Hindlimb muscle (tissue), 1 donor: ENCODE measurements at places on chromosomes 2 and 18. TPM values are rescaled to one million over a fixed set of nuclear protein-coding genes. Genes with fewer than 3 reads are reported as not detected.
A peak's percentile ranks its signal among the peaks of the same experiment; 100 is the strongest.

DNA sequence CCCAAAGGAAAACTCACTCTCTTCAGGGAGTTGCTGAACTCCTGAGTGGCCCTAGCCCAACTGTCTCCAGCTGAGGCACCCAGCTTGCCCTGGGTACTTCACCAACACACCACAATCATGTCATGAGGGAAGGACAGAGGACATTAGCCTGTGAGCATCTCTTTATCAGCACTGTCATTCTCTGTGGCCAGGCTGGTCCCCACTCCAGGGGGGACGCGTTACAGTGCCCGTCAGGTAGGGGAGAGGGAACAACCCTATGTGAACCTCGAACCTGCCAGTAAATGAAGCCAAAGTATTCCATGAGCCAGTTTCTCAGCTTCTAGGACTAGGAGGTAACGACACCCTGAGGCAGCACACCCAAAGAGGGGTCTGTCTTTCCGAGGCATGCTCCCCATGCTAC, 94.9 kb upstream of the MGAT4A start:
- DNase-seq: no peak

GRCh38 chr2:36235882-36236281, 119.7 kb upstream of the CRIM1 start:
- no peak for DNase-seq

DNA sequence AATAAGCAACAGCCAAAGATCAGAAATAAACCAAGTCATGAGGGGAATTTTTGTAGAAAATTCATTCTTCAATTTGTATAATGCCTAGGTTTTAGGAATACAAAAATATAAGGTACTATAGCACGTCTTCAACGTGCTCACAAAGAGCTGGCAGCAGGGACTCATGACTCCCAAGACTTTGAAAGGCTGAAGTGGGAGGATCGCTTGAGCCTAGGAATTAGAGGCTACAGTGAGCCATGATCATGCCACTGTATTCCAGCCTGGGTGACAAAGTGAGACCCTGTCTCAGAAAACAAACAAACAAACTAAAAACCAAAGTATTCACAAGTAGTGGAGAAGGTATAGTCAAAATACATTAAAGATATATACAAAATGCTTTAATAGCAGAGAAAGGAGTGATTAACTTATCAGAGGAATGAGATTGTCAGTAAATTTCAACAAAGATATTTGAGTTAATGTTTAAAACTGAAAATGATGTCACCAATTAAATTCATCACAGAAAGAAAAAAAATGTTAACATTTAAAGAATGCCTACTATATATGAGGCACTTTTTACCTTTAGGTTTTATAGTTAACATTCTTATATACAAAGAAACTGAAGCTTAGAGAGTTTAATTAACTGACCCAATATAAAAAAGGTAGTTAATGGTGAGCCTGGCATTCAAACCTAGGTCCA, 3.2 kb downstream of the WDR33 start:
- no peak for DNase-seq

- peak; percentile 93 for DNase-seq
Measured at GRCh38 chr2:105337122-105338019, at the start of gene C2orf49. Gene C2orf49, plus strand, starts transcription at chr2:105337540. Its CDS starts 48 bp downstream, at chr2:105337588.

GRCh38 chr2:12430407-12431133, 286.2 kb upstream of the TRIB2 start:
- DNase-seq: no peak

GRCh38 chr2:187349326-187349944, 98.6 kb downstream of the CALCRL start:
- DNase-seq: peak; percentile 69

DNA sequence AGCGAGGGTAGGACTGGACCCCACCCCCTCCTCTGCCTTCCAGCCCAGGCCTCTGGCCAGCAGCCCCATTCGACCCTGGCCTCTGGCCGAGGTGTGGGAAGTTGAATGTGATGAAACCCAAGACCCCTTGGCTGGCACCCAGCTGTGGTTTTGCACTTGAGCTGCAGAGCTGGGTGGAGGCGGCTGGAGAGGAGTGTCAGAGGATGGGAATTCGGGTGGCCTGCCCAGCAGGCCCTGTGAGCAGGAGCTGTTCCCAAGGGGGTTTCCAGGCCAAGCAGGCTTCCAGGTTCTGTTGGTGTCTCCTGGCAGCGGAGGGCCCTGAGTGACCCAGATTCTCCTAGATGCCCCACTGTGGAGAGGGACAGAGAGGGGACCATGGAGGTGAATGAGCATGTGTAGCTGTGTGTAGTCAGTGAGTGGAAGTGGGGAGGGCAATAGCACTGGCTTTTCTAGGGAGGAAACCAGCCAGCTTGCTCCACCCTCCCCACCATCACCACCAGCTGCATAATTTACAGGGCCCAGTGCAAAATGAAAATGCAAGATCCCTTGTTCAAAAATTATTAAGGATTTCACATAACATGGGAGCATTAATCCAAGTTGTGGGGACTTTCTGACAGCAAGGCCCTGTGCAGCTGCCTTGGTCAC, 172.2 kb upstream of the HAAO start:
- DNase-seq: peak; percentile 71

UGT1A8 gene
- polyA plus RNA-seq: not detected

SPC25 gene
- polyA plus RNA-seq: 6.7 TPM

- no peak for DNase-seq
Measured at GRCh38 chr2:76977846-76978727, 544.1 kb downstream of the LRRTM4 start.

DNA sequence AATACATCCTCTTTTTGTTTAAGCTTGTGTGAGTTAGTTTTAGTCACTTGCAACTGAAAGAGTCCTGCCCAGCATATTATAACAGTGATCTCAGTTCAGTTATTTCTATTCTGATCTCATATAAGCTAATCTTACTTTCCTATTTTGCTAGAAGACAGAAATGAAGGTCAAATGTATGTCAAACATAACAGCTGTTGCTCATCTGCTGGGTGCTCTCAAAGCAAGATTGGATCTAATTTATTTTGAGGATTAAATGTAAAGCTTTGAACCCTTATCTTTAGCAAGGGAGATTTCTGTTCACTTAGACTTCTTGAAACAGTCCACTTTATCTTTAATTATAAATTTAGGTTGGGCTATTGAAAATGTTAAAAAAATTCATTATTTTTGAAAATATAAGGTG, 31.2 kb downstream of the CRYGD start:
- no peak for DNase-seq

DNA sequence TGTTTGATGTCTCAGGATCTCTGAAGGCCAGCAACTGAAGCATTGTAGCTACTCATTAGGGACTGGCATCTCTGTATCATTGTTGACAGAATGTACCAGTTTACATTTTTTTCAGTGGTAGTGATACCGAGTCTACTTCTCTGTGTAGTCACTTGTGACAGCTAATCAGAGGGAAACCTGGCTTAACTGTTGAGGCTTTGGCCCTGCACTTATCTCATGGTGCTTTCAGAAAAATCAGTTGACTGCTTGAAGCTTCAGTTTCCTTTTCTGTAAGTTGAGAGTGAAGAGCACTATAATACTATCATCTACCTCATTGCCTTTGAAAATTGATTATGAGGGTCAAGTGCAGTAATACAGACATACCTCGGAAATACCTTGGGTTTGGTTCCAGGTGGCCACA, 90.0 kb downstream of the COMMD1 start:
- no peak for DNase-seq

- DNase-seq: no peak
Measured at GRCh38 chr2:159086342-159086741, 117.9 kb downstream of the TANC1 start.

DNA sequence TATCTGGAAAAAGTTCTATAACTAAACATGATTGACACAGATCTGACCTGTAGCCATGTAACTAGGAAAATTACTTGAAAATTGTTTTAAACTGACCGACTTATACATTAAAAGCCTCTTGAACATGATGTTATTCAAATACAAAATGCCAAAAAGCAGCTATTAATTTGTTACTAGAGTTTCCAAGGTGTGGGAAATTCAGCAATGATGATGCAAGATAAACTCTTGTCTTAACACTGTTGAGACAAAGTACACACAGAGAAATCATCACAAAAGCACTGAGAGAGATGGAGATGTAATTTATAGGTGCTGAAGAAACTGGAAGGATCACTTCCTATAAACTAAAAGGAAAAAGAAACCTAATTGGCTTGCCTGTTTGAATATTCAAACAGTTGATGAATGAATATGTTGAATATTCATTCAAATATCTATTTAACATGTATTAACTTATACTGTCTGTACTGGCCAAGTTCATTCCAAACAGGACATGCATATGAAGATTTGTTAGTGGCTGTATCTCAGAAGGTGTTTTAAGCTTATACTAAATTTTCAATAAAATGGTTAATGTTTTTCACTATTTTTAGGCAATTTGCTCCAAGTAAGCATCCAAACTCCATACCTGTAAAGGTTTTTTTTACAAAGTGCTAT, 34.6 kb upstream of the WDR75 start:
- DNase-seq: peak; percentile 22

DNA sequence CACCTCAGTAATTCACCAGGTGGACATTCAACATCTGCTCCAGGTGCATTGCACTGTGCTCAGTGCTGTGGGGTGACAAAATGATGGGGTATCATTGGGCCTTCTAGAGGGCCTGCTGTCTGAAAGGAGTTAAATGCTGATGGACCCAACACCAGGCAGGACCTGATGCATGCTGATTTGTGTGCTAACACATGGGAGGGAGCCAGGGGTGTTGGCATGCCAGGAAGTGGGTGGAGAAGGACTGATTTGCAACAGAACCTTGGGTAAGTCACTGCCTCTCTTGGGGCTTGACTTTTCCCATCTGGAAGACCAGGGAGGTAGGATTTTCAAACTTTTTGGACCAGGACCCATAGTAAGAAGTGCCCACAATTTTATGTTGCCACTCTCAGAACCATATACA, 57.9 kb upstream of the CXCR4 start:
- DNase-seq: no peak

GRCh38 chr2:85915606-85916303, 27.0 kb upstream of the ST3GAL5 start:
- no peak for DNase-seq

GRCh38 chr2:57598551-57598950, 448.1 kb upstream of the VRK2 start:
- DNase-seq: no peak

CRYGC gene
- polyA plus RNA-seq: not detected

GRCh38 chr2:8490166-8490721, 191.6 kb upstream of the ID2 start:
- no peak for DNase-seq

DNA sequence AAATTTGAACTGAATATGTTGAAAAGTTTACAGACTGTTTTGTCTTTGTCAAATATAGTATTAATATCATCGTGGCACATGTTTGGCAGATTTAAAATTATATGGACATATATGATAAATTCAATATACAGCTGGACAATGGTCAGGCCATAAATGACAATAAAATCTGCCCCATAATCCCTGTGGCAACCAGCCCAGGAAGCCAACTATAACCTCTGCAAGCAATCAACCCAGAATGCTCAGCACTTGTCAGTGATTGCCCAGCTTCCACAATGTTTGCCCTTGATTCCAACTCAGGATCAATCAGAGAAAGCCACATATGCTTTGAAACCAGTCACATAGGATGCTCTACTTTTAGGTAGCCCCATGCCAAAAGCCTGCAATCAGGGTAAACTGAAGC, 671.9 kb downstream of the SUCLG1 start:
- DNase-seq: no peak

- no peak for DNase-seq
Measured at GRCh38 chr18:46269275-46269674, 165.1 kb downstream of the HAUS1 start.
